Right lobe of liver (tissue), 6 donors: ENCODE measurements at places on chromosomes 5 and 9. TPM values are rescaled to one million over a fixed set of nuclear protein-coding genes. Genes with fewer than 3 reads are reported as not detected.

GRCh38 chr9:114757984-114758383 lies 47.9 kb downstream of the TNFSF15 start:
- no peak for DNase-seq
- H3K4me1 ChIP-seq: no peaks in the 10 kb centered on the region
- H3K27ac ChIP-seq: no peak overlapping the region

DNA sequence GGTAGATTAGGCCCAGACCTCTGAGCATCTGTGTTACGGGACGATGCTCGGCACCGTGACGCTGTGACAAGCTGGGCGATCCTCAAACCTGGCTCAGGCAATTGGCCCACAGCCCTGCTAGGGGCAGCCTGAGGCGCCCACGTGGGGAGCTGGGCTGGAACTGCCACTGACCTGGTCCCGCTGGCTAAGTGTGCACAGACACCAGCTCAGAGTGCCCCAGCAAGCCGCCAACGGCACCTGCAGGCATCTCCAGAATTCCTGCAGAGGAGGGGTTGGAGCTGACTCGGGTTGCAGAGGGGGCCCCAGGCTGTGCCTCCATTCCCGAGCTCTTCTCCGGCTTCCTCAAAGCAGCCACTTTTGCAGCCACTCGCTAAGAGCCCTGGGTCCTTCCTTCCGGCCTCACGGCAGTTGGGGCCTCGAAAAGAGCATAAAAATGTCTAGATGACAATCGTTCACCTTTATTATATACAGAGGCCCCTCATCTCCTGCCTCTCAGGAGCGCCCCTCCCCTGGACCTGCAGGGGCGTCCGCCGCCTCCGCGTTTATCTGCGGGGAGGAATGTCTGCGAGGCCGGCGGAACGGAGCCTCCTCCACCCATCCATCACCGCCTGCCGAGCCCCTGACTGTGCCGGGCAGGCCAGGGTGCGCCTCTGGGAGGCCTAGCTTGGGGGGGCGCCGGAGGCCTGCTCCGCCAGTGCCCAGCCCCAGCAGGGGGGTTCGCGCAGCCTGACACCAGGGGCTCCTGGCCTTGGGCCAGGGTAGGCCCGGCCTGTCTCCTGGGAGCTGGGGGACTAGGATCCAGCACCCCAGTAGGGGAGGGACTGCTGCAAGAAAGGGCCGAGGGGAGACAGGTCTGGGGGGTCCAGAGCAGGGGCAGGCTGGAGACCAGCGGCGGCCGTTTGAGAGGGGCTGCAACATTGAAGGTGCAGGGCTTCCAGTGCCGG lies 144.9 kb downstream of the BARX1 start:
- H3K4me1 ChIP-seq: no peaks in the 10 kb centered on the region
- DNase-seq: no peak
- H3K36me3 ChIP-seq: no peaks in the 10 kb centered on the region

DNA sequence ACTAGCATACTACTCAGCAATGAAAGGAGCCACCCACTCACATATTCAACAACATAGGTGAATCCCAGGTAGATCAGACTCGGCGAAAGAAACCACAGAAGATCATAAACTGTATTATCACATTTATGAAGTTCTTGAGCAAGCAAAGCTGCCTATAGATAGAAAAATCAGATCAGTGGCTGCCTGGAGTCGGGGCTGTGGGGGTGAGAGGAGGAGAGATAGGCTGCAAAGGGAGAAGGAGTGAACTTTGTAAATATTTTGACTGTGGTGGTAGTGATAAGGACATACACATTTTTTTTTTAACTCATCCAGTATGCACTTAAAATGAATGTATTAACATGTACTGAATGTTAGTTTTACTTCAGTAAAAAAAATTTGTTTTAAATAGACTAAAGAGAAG lies 23.5 kb upstream of the TMEM174 start:
- no peaks in the 10 kb centered on the region for H3K27me3 ChIP-seq
- H3K36me3 ChIP-seq: no peaks in the 10 kb centered on the region
- H3K4me1 ChIP-seq: no peaks in the 10 kb centered on the region
- H3K27ac ChIP-seq: no peak overlapping the region
- DNase-seq: no peak

The HAVCR1 gene
- total RNA-seq: not detected

DNA sequence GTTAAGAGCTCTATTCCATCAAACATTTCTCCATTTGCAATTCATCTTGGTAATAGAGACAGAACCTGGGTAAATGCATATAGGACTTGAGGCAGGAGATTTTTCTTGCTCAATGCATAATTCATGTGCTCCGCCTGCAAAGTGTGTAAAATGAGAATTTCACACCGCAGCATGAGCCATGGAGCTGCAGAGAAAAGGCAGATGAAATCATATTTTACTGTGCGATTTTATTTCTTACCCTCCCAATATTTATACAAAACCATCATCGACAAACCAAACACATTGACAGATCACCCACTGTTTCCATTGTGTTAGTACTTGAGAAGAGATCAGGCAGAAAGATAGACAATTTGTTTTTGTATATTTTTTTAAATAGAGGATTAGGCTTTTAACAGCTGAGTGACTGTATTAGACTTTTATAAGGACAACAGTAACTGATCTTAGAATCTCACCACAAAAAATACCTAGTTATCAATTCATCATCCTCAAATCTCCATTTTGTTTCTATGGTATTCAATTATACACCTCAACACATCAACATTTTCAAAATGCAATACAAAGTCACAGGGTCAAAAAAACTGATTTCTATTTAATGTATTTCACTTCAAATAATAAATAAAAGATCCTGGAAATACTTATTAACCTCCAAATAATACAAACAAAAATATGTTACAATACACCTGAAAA lies 191.1 kb downstream of the AP3B1 start:
- H3K4me1 ChIP-seq: no peaks in the 10 kb centered on the region
- no peak for DNase-seq
- no peaks in the 10 kb centered on the region for H3K27me3 ChIP-seq

GRCh38 chr5:102969641-102970040 lies 150.3 kb downstream of the GIN1 start:
- H3K4me1 ChIP-seq: no peaks in the 10 kb centered on the region
- H3K27ac ChIP-seq: no peak overlapping the region
- H3K27me3 ChIP-seq: no peaks in the 10 kb centered on the region
- no peak for DNase-seq
- H3K4me3 ChIP-seq: no peak overlapping the region
